ENCODE measurements at places on chromosomes 1 and 21.

DNA sequence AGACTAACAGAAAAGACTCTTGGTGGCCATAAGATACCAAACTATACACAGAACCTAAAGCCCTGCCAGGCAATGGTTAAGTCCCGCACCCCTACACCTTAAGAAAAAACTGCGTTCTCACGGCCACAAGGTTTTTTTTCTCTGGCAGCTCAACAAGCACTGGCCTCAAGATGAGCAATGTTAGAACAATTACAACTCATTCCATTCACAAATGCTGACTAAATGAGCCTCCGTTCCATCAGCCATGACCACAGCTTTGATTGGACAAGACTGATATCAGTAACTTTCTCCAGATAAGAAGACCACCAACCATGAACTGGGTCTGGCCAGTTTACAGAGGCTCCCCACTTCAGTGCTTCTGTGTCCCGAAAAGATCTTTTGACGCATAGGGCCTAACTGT lies 31.9 kb downstream of the SEC16B start:
- DNase-seq = no peak

GRCh38 chr1:221076391-221076811 lies 197.2 kb downstream of the HLX start:
- no peak for DNase-seq

GRCh38 chr1:226104671-226105121 lies 42.2 kb downstream of the H3-3A start:
- no peak for DNase-seq

DNA sequence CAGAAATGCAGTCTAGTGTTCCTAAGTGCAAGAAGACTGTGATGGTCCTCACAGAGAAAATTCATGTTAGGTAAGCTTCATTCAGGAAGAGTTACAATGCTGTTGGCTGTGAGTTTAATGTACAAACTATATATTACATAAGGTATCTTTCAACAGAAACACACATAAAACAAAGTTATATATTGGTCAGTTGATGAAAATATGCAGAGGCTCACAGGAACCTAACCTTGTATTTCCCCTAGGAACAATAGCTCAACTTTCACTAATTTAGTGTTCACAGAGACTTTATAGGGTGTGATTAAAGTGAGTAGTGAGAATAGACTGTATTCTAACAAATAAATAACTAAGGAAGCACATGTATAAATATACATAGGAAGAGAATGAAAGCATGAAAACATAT lies 676.9 kb upstream of the ADGRL4 start:
- DNase-seq = no peak

DNA sequence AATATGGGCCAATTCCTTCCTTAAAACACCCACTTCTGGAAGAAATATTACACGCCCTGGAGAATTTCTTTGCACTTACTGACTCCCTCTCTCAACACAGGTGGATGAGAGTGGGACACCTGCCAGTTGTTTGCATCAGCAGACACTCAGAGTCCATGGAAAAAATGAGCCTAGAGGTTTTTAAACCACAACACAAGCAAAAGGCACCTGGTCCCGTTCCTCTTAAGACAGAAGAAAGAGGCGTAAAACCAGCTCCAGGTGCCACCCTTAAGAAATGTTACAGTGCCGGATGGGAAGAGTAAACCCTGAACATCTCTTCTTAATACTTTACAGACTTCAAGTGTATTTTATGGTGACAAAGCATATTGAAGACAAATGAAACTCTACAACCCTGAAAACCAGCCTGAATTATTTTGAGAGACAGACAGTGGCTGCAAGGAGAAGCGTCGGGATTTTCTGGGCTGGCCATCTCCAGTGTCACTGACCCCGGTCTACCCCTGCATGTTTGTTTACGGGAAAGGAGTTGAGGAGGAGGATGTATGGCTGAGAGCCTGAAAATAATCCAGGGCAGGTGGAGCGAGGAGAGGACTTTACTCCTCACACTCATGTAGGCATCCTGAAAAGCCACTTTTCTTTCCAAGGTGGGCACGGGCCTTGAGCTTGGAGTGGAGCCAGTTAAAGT lies 7.8 kb upstream of the RIPK4 start:
- DNase-seq = peak; percentile 26

- peak; percentile 66 for DNase-seq
These were observed 75.8 kb downstream of the CTH start for GRCh38 chr1:70486676-70487458.

GRCh38 chr1:52386458-52386857 lies 17.8 kb downstream of the ORC1 start:
- no peak for DNase-seq

- no peak for DNase-seq
These were observed 39.2 kb downstream of the CNN3 start for GRCh38 chr1:94887603-94888171.

DNA sequence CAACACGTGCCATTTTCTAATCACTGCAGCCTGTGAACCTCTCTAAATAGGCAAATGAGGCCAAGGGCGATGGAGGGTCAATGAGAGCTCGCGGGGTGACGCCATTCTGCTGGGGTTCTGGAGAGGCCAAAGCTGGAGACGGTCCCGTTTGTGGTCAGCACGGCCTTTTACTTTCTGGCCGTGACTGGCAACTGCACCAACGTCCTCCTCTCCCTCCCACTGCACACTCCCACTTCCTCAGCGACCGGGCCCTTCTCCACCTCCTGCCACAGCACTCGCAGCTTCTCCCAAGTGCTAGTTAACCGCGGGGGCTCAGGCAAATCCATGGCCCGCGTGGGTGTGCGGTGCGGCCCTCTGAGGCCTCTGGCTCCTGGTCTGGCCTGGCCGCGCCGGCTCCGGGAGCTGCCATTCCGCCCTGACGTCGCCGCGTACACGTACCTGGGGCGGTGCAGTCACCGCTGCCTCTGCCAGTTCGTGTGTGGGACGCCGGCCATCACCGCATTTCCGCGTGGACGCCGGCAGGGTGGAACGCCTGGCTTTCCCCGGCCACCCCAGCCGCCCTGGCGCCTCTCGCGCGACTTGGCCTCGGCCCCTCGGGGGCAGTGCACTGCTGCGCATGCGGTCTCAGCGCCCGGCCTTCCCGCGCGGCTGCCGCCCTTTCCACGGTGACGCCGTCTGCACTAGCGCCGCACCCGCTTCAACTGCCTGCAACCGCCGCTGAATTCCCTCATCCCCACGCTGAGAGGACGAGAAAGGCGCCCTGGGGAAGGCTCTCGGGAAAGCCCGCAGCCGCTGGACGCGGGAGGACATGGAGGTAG lies 18.2 kb downstream of the OR2C3 start:
- DNase-seq = no peak

GRCh38 chr1:150389650-150390049 lies 25.7 kb downstream of the RPRD2 start:
- DNase-seq = no peak

- no peak for DNase-seq
These were observed 387.6 kb downstream of the LTN1 start for GRCh38 chr21:28604946-28605537.

GRCh38 chr1:6095511-6096242 lies 50.0 kb downstream of the KCNAB2 start:
- DNase-seq = no peak

- DNase-seq = peak; percentile 10
These were observed 7.6 kb upstream of the GADD45A start for GRCh38 chr1:67677408-67677807.

DNA sequence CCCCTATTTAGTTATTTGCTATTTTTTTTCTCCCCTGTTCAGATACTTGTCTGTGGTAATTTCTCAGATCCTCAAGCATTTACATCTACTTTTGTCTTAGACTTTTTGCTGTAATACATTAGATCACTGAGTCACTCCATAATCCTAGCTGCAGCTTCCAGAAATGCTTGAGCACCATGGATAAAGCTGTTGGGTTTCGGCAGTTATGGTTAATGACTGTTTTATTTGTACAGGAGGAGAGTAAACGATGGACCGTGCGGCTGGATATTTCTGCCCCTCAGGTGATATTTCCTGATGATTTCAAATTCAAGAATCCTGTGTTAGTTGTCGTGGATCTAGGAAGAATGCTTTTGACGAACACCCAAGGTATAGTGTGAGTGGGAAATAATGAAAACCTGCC lies 42.9 kb downstream of the VPS13D start:
- no peak for DNase-seq

GRCh38 chr1:236377832-236378535 lies 16.1 kb upstream of the EDARADD start:
- no peak for DNase-seq

GRCh38 chr1:202192770-202193613 lies 607 bp upstream of the LGR6 start:
- DNase-seq = peak; percentile 40

DNA sequence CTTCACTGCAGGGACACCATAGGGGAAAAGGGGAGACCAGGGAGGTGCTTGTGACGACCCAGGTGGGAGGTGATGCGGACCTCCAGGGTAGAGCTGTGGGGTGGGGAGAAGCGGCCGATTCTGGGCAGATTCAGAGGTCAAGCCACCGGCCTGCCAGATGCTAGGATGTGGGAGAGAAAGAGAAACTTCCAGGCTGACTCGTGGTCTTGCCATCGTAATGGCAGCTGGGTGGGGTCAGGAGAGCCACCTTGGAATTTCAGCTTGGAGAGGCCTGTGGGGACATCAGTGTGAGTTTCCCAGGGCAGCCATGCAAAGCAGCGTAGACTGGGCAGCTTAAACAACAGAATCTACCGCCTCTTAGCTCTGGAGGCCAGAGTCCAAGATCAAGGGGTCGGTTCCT lies 258.0 kb upstream of the VAMP3 start:
- DNase-seq = no peak

- DNase-seq = no peak
These were observed 40.4 kb downstream of the RHBG start for GRCh38 chr1:156409439-156409838.

DNA sequence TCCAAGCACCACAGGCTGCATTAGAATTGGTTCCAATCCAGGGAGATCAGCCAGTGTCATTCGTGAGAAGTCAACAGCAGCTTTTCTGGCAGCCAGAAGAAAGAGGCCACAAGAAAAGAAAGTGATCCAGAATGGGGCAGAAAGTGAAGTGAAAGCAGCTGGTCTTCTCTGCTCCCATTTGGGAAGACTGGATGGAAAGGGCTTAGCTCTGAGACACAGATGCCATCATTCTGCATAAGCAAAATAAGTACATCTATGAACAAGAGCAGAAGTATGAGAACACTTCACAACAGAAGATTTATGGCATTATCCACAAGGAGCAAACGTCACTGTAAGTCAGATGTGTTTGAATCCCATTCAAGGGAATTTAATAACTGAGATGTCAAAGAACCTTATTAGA lies 326.5 kb upstream of the ESRRG start:
- no peak for DNase-seq

- DNase-seq = no peak
These were observed 6.6 kb upstream of the TMEM52 start for GRCh38 chr1:1925437-1926345.

DNA sequence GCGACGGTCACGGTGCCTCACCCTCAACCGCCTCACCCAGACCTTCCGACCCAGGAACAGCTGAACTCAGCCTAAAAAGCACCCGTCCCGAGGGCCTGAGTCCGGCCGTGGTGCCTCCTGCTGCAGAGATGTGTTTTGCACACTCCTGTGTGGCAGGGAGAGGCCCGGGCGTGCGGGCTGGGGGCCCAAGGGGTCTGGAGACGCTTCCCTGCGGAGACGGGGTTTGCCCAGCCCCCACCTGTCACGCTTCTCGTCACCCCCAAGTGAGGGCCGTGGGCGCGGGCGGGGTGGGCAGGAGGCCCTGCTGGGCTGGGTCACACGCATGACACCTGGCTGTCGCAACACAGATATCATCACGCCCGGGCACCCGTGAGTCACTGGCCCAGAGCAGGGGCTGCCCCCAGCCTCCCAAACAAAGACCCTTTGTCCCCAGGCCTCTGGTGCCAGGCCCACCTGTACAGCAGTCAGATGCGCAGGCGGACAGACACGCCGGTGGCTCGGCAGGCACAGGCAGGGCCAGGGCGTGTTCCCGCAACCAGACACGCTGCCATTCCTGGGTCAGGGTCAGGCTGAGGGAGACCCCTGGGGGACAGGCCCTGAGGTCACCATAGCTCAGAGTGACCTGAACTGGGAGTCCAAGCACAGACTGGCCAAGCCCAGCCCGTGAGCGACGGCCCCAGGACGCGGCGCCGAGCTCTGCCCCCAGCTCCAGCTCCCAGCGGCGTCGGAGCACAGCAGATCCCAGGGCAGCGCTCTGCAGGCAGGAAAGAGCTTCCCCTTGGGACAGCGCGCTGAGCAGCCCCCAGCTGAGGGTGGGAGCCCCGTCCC lies 6.1 kb downstream of the B3GALT6 start:
- peak; percentile 29 for DNase-seq

GRCh38 chr1:25836695-25837094 lies 16.9 kb downstream of the MTFR1L start:
- no peak for DNase-seq

- no peak for DNase-seq
These were observed 2.0 kb downstream of the IFNLR1 start for GRCh38 chr1:24185076-24185475.

- DNase-seq = peak; percentile 28
These were observed 205.2 kb downstream of the GRIK3 start for GRCh38 chr1:36829066-36829465.

- DNase-seq = no peak
These were observed 17.2 kb upstream of the SLC25A44 start for GRCh38 chr1:156176610-156177210.

DNA sequence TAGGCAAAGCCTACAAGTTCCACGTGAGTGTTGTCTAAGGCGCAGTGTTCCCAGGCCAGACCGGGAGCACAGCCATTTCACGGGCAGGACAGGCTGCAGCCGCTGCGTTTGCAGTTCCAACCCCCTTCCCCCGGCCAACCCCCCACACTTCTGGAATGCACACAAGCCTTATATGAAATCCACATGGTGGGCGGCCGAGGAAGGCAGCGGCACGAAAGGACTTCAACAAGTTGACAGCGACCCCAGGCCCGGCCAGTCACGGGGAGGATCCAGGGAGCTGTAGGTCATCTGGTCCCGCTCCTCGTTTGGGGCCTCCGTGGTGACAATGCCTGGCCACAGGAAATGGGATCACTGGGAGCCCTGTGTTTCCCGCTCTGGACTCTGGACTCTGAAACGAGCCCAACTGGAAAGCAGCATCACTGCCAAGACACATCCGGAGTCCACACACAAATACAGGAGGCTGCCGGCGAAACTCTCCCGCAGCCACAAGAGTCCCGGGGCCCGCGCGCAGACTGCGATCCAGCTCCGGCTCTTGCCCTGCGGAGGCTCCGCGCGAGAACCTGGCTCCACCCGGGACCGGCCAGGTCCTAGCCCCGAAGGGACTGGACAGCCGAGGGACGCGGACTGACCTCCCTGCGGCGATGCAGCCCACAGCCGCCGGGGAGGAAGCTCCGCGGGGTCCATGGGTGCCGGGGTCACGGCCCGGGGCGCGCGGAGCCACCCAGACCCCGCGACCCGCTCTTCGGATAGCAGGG lies 794 bp downstream of the NID1 start:
- DNase-seq = no peak

DNA sequence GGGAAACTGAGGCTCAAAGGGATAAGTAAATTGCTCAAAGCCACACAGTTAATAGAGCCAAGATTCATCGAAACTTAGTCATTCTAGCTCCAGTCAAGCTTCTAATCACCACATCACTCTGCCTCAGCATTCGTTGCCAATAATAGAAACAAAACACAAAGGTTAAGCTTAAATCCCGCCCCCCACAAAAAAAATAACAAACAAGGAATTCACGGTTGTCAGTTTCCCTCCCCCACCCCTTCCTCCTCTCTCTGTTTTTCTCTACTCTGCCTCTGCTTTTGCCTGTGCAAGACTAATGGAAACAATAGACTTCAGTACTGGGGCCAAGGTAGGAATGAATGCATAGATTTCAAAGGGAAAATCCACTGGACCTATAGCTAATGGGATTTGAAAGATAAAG lies 70.7 kb upstream of the ZNF644 start:
- DNase-seq = no peak
